ENCODE measurements at places on chromosomes 4 and X.
A peak's percentile ranks its signal among the peaks of the same experiment; 100 is the strongest.

- DNase-seq, result no peak
Observed at GRCh38 chrX:28016823-28017222, 35.6 kb upstream of the DCAF8L1 start.

DNA sequence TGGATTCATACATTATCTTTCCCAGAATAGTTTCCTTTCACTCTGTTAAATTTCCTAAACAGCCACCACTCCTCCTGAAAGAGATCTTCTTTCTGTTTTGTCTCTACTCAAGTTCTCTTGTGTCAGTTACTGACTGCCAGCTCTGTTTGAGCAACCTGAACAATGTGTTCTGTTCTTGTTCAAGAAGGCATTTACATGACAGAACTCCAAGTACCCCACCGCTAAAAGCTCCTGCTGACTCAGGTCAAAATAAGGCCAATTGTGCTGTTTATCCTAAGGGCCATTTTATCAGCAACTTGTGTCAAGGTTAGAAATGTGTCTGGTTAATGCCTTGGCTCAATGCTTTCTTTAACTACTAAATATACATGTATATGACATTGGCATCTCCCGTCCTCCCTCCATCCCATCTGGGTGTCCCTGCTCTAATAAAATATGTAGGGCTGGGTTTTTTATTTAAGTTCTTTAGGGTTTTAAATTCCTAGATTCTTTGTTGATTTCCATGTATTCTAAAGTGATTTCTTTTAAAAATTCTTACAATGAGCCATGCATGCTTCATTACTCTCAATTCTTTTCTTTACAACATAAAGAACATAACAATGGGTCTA is 144.3 kb upstream of the PAQR3 start:
- DNase-seq, result no peak

GRCh38 chrX:132623942-132624341 is 135.1 kb upstream of the MBNL3 start:
- no peak for DNase-seq

DNA sequence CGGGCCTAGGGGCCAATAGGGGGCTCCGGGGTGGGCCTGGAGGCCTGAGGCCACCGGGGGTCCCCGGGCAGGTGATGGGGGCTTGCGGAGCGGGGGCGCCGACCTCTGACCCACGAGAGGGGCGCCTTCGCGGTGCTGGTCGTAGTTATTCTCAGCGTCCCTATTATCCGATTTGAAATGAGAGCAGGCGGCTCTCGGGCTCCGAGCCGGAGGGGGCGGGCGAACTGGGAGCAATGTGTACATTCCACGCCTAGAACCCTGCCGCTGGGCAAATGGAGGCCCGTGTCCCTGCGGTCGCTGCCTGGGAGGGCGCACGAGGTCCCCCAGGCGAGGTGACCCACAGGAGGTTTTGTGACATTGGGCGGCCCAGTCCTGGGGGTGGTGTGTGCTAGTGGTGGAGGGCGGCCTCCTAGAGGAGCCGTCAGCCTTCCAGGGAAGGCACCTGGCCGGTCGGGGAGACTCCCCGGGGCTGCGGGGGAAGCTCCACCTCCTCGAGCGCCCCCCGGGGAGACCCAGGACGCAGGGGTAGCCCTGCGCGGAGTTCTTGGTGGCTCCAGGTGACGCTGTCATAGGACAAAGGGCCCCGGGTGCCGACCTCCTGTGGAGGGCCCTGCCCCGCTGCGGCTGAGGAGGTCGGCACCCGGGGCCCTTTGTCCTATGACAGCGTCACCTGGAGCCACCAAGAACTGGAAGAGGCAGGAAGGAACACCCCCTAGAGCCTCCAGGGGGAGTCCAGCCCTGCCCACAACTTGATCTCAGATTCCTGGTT is 102.6 kb upstream of the PRKX start:
- DNase-seq, result peak; percentile 74

DNA sequence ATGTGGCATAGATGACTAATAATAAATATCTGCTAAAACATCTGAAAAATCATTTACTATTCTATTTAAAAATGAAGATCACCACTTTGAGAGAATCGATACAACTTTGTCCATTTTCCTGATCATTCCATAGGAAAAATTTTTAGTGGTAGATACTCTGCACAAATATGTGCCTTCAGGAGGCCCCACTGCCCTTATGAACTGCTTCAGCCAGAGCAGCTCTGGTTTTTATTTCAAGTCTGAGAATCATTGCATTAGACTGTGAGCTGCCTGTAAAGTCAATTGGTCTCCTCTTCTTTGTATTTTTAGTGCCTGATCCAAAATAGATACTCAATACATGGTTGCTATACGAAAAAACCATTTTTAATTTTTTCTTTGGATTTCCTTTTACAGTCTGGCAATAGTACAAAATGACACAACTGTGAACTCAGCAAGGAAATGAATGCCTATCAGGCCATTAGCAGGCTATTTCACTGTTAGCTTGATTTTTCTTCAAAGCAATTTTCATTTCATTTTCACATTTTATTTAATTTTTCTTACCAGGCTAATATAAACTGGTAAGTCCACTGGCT is 69.1 kb downstream of the SHISA3 start:
- DNase-seq, result no peak

DNA sequence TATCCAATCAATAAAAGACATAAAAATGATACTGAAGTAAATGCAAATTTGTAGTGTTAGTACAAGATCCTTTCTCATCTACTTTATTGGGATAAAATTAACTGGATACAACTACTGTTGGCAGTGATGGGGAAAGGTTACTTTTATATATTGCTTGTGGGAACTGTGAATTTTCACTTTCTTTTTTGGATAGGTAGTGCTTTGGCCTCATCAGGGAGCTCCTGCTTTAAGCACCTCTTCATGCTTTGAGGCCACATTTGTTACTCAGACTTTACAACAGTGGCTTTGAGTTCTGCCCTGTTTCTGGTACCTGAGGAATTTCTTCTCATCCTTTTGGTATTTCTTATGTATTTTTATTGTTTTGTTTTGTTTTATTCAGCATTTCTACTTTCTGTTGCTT is 316.8 kb upstream of the ZCCHC13 start:
- DNase-seq, result no peak

- no peak for DNase-seq
Observed at GRCh38 chr4:67699603-67700002, 1.4 kb downstream of the UBA6 start.

DNA sequence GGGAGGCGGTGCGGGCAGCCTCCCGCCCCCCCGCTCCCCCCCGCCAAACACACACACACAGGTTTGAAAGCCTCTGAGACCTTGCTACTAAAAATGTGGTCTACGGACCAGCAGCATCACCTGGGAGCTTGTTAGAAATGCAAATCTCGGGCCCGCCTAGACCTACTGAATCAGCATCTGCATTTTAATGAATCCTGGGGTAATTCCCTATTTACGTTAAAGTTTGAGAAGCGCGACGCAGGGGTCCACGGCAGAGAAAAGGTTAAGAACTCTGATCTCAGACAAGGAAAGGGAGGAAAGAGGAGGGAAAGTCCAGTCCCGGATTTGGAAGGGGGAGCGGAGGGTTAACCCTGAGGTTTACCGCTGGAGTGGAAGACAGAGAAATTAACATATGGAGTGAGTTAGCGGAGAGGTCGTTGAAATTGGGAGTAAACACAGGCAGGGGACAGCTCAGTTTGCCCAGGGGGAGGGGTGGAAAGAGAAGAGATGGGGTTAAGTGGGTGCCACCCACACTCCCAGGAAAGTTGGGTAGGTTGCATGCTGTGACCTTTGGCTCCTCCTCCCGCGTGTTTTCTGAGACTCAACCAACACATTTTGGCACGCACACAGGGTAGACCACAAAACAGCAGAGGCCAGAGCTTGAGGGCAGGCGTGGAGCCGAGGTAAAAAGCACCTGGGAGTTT is 483.6 kb downstream of the BCOR start:
- peak; percentile 72 for DNase-seq

GRCh38 chr4:80307774-80308465 is 27.6 kb upstream of the CFAP299 start:
- no peak for DNase-seq

- DNase-seq, result no peak
Observed at GRCh38 chr4:87950936-87951511, 24.5 kb upstream of the SPP1 start.

GRCh38 chrX:1526565-1526964 is 10.4 kb downstream of the P2RY8 start:
- no peak for DNase-seq

- no peak for DNase-seq
Observed at GRCh38 chrX:23616361-23616760, 50.9 kb upstream of the PRDX4 start.

- DNase-seq, result no peak
Observed at GRCh38 chr4:71595576-71596108, 188.2 kb downstream of the GC start.

DNA sequence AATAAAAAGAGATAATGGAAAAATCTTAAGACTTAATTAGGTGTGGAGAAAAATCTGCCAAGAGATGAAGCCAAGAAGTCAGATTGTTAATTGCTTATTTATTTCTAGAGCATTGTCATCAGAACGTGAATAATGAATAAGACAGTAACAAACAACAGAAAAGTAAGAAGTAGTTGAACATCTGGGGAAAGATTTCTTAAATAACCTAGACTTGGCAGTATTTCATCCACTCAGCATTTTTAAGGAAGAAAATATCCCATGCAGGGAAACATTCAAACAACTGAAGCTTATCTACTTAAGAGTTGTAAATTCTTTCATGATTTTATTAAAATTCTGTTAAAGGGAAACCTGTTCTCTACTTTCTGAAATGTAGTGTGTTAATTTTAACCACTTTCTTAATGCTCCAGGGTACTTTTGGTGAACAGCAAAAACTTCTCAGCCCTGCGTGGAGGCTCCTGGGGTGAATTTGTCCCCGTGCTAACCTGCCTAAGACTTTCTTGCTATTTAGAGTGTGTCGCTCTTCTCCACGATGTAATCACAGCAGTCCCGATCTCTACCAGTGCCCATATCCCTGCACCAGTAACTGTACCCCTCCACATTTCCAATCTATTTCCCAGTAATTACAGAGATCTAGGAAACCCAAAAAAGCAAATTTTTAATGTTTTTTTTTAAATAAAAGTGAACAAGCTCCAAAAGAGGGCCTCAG is 124.6 kb downstream of the CORIN start:
- no peak for DNase-seq

- DNase-seq, result no peak
Observed at GRCh38 chrX:25066131-25066530, 50.4 kb upstream of the ARX start.

- no peak for DNase-seq
Observed at GRCh38 chr4:168509786-168510185, 12.9 kb downstream of the PALLD start.
